ENCODE measurements at places on chromosomes 3 and 15. TPM values are rescaled to one million over a fixed set of nuclear protein-coding genes. Genes with fewer than 3 reads are reported as not detected.

DNA sequence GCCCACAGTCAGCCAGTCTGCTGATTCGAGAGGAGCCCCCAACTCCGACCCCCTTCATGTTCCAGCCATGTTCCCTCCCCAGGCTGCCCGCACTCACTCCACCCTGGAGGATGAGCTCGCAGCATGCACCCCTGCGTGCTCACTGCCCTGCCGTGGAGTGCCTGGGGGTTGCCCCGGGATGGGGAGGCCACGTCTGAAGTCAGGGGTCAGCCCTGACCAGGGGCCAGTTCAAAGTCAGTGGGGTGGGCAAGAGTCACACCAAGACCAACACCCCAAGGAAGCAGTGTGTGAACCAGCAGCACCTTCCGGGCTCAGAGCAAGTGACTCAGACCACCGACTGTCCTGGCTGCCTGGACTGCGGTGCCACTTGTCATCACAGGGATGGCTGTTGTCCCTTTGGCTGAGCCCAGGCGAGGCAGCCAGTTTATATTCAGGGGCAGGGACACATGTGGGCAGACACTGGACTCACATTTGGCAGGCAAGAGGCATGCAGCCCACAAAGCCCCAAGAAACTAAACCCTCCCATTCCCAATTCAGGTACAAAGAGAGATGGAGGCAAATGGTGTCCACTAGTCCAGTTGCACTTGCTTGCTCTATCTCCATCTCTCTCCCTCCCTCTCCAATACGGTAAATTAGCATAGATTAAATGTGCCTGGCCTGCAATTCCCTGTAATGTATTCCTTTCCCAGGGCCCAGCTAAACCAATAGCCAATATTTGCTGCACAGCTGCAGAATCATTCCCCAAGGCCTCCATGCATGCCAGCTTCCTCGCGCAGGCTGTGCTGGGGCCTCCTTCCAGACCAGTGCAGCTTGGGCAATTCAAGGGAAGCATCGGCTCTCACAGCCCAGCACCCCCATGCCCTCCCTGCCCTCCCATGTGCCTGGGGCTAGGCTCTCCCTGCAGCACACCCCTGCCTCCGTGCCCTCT, 135.7 kb upstream of the IQSEC1 start:
- no peaks in the 10 kb centered on the region for H3K36me3 ChIP-seq
- no peak overlapping the region for H3K27ac ChIP-seq
- no peak overlapping the region for H3K4me3 ChIP-seq
- peaks cover 67% of the 10 kb centered on the region for H3K27me3 ChIP-seq

DNA sequence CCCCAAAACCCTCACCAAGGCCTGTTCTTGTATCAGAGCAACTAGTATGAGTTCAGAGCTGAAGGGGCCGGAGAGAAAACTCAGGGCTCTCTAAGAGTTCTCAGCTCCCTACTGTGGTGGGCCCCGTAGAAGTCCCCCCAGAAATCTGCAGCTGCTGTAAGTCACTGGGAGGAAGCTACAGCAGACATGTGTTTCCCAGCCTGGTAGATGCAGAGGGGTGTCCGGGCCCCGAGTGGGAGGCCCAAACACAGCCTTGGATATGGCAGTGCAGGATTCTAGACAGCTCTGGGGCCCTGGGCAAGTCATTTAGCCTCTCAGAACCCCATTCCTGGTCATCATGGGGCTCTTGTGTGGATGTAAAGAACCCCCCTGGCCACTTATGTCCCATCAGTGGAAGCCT, 39.2 kb upstream of the CSPG4 start:
- H3K27me3 ChIP-seq: no peaks in the 10 kb centered on the region
- no peak for DNase-seq
- H3K4me1 ChIP-seq: no peaks in the 10 kb centered on the region
- H3K27ac ChIP-seq: no peak overlapping the region
- H3K36me3 ChIP-seq: no peaks in the 10 kb centered on the region

- H3K27me3 ChIP-seq: no peaks in the 10 kb centered on the region
- H3K36me3 ChIP-seq: no peaks in the 10 kb centered on the region
- no peak overlapping the region for H3K27ac ChIP-seq
- no peaks in the 10 kb centered on the region for H3K4me1 ChIP-seq
- no peak for DNase-seq
These were observed 15.7 kb downstream of the GTPBP8 start for GRCh38 chr3:113006359-113007056.

DNA sequence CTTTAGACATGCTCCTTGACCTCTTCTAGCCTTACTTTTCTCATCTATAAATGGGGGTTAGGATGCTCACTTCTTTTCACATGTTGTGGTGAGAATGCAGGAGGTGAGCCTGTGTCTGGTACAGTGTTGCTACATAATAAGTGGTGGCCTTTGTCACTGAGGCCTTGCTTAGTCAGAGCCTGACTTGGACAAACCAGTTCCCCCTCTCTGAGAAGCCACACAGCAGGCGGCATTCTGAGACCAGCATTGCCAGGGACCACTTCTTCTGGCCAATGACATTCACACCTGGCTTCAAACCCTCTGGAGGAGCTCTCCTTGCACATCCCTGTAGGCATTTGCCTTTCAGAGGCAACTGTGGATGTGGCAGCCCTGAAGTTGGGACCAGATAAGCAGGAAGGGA, 95.7 kb downstream of the MINAR1 start:
- no peak overlapping the region for H3K27ac ChIP-seq
- DNase-seq: no peak
- no peaks in the 10 kb centered on the region for H3K4me1 ChIP-seq
- H3K36me3 ChIP-seq: no peaks in the 10 kb centered on the region
- no peaks in the 10 kb centered on the region for H3K27me3 ChIP-seq
- no peak overlapping the region for H3K4me3 ChIP-seq

DNA sequence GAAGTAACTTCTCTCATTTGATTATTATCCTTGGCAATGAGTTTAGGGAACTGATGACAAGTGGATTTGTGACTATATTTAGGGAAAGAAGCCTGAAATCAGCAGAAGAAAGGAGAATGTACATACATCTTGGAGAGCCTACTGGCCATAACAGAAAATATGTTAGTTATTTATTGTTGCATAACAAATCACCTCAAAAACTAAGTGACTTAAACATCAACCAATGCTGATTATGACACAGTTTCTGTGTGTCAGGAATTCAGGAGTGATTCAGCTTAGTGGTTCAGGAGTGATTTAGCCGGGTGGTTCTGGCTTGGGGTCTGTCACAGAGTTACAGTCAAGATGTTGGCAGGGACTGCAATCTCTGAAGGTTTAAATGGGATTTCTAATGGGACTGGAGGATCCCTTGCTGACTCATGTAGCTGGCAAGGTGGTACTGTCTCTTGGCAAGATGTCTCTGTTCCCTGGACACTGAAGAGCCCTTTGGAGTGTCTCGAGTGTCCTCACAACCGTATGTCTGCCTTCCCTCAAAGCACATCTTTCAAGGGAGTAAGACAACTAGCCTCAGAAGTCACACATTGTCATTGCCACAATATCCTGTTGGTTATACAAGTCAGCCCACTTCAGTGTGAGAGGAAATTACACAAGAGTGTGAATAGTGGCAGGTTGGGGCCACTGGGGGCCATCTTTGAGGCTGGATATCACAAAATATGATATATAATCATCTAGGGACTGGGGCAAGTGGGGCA, 248.9 kb downstream of the SV2B start:
- no peaks in the 10 kb centered on the region for H3K36me3 ChIP-seq
- no peak overlapping the region for H3K4me3 ChIP-seq
- H3K27me3 ChIP-seq: no peaks in the 10 kb centered on the region
- no peaks in the 10 kb centered on the region for H3K4me1 ChIP-seq
- H3K27ac ChIP-seq: no peak overlapping the region
- no peak for DNase-seq

GRCh38 chr3:184693011-184693975, 18.6 kb downstream of the MAGEF1 start:
- no peak for DNase-seq
- no peak overlapping the region for H3K27ac ChIP-seq
- H3K27me3 ChIP-seq: no peaks in the 10 kb centered on the region
- peaks cover 33% of the 10 kb centered on the region for H3K4me1 ChIP-seq
- H3K36me3 ChIP-seq: no peaks in the 10 kb centered on the region

The IL17RD gene
- total RNA-seq: 5.5 TPM

The RHOA gene
- total RNA-seq: 318 TPM

The FAM98B gene
- 5.6 TPM for total RNA-seq
